NCI-H146 (cell line): ENCODE measurements at places on chromosomes 5 and 9.

DNA sequence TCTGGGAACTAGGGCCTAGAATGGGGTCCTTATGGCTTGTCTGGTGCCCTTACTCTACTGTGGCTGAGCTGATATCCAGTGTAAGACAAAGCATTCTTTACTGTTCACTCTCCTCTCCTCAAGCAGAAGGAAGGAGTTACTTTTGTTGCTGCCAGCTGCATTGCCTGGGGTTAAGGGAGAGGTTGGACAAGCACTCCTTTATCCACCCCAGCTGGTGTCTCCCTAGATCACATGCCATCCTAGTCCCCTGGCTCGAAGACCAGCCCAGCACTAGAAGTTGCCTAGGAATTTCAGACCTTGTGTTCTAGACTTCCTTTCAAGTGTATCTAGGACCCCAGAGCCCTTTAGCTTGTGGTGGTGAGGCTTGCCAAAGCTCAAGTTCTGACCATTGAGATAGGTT is 1051.5 kb upstream of the C9orf72 start:
- no peak for DNase-seq

GRCh38 chr5:107806271-107806670 is 135.5 kb upstream of the EFNA5 start:
- no peak for DNase-seq

- DNase-seq: no peak
Observed at GRCh38 chr5:68521776-68522175, 306.2 kb downstream of the PIK3R1 start.

DNA sequence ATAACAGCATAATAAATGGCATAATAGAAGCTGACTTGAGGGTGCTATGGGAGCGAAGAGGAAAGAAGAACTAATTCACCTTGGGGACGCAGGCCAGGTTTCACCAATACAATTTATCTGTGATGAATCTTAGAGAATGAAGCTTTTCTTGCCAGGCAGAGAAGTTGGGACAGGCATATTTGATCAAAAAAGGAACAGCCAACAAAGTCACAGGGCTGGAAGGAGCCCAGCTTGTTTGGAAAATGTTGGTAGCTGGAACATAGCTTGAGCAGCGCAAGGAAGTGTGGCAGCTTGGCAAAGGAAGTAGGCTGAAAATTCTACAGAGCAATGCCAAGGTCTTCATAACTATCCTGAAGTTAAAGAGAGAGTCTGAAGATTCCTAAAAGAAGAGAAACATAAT is 181.5 kb upstream of the OR13F1 start:
- DNase-seq: no peak
